Esophagus mucosa (tissue), 1 donor: ENCODE measurements at places on chromosomes 5 and 9. TPM values are rescaled to one million over a fixed set of nuclear protein-coding genes. Genes with fewer than 3 reads are reported as not detected.

The EPB41L4B gene
- total RNA-seq = 1.1 TPM

The PCDHB10 gene
- 0.80 TPM for total RNA-seq

The TMOD1 gene
- 0.60 TPM for total RNA-seq

The RALGPS1 gene
- 6.8 TPM for total RNA-seq

DNA sequence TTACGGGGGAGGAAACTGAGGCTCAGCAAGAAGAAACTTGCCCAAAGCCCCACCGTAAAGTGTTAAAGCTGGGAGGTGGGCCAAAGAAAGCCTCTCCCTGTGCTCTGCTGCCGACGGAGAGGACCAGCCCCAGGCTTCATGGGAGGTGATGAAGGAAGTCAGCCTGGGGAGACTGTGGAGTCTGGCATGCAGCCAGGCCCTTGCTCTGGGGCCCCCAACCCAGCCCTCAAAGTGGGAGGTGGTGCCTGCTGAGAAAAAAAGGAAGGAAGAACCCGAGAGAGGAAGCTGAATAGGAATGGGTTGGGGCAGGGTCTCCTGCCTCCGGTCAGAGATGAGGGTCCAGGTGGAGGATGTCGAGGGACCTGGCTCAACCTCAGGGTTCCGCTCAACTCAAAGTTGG lies 3.8 kb downstream of the RNF44 start:
- no peak for ATAC-seq

- no peak for ATAC-seq
These were observed 141.1 kb upstream of the OR13F1 start for GRCh38 chr9:104362912-104363472.

The ARSB gene
- 1.8 TPM for total RNA-seq

The LHFPL2 gene
- 3.7 TPM for total RNA-seq

The LRRC8A gene
- 75.8 TPM for total RNA-seq
